ENCODE measurements at places on chromosomes 1 and 21. TPM values are rescaled to one million over a fixed set of nuclear protein-coding genes. Genes with fewer than 3 reads are reported as not detected.

Gene ASAP3
- total RNA-seq: 35.9 TPM

Gene MFAP2
- 14.8 TPM for total RNA-seq

Gene TNFRSF9
- 0.49 TPM for total RNA-seq

Gene IGSF21
- total RNA-seq: 3.2 TPM

Gene RORC
- 16.4 TPM for total RNA-seq

Gene ZNF695
- total RNA-seq: not detected

Gene LMX1A
- total RNA-seq: not detected

Gene S100A11
- total RNA-seq: 522 TPM

Gene SLC37A1
- 21.6 TPM for total RNA-seq

Gene LIX1L
- total RNA-seq: 32.8 TPM

Gene SLC16A4
- 15.9 TPM for total RNA-seq

DNA sequence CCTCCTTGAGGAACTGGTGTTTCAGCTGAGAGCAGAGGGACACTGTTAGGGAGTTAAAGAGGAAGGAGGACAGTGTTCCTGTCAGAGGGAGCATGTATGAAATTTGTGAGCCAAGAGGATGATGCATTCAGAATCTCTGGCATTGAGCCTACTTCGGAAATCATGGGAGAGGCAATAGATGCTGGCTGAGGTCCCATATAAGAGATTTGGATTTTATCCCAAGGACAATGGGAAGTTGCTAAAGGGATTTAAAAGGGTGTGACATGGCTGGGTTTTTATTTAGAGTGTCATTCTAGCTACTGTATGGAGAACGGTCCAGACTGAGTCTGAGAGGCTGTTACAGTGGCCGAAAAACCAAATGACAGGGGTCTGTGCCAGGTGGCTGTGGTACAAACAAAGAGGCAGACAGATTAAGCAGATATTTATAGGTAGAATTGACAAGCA, 403.2 kb upstream of the B3GALT2 start:
- H3K4me3 ChIP-seq: no peak overlapping the region
- no peaks in the 10 kb centered on the region for H3K36me3 ChIP-seq
- H3K27ac ChIP-seq: no peak overlapping the region
- no peak for DNase-seq
- H3K4me1 ChIP-seq: peaks cover 3% of the 10 kb centered on the region

GRCh38 chr1:178684542-178685000, 40.5 kb upstream of the RALGPS2 start:
- H3K27ac ChIP-seq: no peak overlapping the region
- no peaks in the 10 kb centered on the region for H3K4me1 ChIP-seq
- no peak overlapping the region for H3K4me3 ChIP-seq
- H3K27me3 ChIP-seq: no peaks in the 10 kb centered on the region
- no peaks in the 10 kb centered on the region for H3K36me3 ChIP-seq

DNA sequence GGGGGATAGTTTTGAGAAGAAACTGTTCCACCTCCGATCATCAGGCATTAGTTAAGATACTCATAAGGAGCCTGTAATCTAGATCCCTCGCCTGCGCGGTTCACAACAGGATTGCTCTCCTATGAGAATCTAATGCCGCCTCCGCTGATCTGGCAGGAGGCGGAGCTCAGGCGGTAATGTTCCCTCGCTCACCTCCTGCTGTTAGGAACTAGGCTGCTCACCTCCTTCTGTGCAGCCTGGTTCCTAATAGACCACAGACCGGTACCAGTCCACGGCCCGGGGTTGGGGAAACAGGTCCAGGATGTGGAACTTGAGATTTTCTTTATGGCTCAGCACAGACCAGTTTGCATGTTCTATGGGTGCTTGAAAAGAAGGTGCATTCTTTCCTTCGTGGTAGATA, 27.2 kb upstream of the FAM3B start:
- DNase-seq: no peak
- H3K27ac ChIP-seq: no peak overlapping the region
- H3K4me3 ChIP-seq: no peak overlapping the region
- H3K27me3 ChIP-seq: peaks cover 31% of the 10 kb centered on the region
- H3K36me3 ChIP-seq: no peaks in the 10 kb centered on the region
- H3K4me1 ChIP-seq: no peaks in the 10 kb centered on the region

GRCh38 chr1:226549937-226550671, 1.5 kb downstream of the STUM start:
- peak overlapping the region; percentile 48 for H3K4me3 ChIP-seq
- H3K27me3 ChIP-seq: peaks cover 20% of the 10 kb centered on the region
- H3K36me3 ChIP-seq: no peaks in the 10 kb centered on the region
- no peak for DNase-seq
- peaks cover 20% of the 10 kb centered on the region for H3K4me1 ChIP-seq

- DNase-seq: no peak
- H3K4me1 ChIP-seq: no peaks in the 10 kb centered on the region
- no peak overlapping the region for H3K4me3 ChIP-seq
- no peak overlapping the region for H3K27ac ChIP-seq
- H3K27me3 ChIP-seq: no peaks in the 10 kb centered on the region
These were observed 348.2 kb downstream of the RWDD3 start for GRCh38 chr1:95582191-95582590.

DNA sequence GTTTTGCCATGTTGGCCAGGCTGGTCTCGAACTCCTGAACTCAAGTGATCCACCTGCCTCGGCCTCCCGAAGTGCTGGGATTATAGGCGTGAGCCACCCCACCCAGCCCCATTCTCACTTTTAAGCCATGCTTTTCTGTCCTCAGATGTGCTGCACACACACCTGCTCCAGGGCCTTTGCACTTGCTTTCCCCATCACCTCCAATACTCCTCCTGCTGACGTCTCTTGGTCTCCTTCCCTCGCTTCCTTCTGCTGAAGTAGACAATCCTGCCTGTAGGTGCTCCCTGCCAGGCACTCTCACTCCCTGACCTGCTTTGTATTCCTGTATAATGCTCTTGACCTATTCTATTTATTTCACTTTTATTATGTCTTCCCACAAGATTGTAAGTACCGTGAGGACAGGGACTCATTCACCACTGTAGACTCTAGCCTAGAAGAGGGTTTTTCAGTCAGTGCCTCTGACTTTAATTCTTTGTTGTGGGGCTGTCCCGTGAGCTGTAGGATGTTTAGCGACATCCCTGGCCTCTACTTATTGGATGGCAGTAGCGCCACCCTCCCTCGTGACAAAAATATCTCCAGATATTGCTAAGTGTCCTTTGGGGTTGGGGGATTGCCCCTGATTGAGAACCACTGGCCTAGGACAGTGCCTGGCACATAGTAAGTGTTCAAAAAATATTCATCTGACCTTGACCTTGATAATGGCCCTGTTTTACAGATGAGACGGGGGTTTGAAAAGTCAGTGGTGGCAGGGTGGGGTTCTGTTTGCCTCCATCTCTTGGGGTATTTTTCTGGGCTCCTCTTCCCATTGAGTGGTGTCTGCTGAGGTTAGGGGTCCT, 4.6 kb downstream of the TNFRSF1B start:
- no peak for DNase-seq
- H3K4me3 ChIP-seq: no peak overlapping the region
- H3K36me3 ChIP-seq: no peaks in the 10 kb centered on the region
- H3K4me1 ChIP-seq: peaks cover 63% of the 10 kb centered on the region
- peak overlapping the region; percentile 79 for H3K27ac ChIP-seq

- no peak overlapping the region for H3K4me3 ChIP-seq
- H3K27ac ChIP-seq: no peak overlapping the region
- peaks cover 33% of the 10 kb centered on the region for H3K27me3 ChIP-seq
- no peaks in the 10 kb centered on the region for H3K4me1 ChIP-seq
- DNase-seq: no peak
- no peaks in the 10 kb centered on the region for H3K36me3 ChIP-seq
These were observed 80.4 kb downstream of the AJAP1 start for GRCh38 chr1:4734791-4735190.

DNA sequence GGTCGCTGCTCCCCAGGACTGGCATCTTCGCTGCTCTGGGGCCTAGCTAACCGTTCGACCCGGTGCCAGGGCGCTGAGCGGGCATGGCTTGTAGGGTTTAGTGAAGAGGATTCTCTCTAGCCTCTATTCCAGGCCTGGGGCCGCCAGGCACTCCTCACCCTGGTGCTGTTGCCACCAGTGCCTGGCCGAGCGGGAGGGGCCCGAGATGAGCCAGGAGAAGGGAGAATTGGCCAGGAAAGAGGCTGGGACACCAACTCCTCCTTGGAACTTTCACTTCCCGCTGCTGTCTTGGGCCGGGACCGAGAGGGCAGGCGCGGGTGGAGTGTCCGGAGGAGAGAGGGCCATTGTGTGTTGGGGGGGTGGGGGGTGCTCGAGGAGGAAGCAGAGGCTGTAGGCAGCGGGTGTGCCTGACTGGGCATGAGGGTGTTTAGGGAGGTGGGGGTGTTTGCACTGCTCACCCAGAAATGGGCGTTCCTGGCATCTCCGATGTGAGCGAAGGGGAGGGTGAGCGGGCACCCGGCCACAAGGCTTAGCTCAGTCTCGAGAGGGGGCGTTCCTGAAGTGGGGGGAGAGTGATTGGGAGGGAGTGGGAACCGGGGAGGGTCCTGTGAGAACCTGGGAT, 772 bp downstream of the ADAM15 start:
- H3K27me3 ChIP-seq: no peaks in the 10 kb centered on the region
- DNase-seq: peak; percentile 83
- peaks cover 25% of the 10 kb centered on the region for H3K4me1 ChIP-seq
- peak overlapping the region; percentile 89 for H3K27ac ChIP-seq
- peak overlapping the region; percentile 86 for H3K4me3 ChIP-seq

DNA sequence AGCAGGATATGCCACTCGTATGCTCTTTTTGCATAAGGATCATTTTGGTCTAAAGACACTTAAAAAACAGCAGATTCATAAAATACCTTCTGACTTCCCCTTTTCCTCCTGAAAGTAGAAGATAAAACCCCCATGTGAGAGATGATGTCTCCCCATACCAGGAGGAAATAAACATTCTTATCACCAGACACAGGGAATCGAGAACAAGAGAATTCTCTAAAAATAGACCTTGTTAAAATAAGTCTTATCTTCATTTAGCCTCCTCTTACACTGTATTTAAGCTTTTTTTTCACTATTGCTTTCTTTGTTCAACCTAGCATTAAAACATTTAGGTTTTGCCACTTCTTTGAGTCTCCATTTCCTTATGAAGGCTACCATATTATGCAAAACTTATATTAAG, 709.3 kb downstream of the KCNT2 start:
- H3K36me3 ChIP-seq: no peaks in the 10 kb centered on the region
- no peaks in the 10 kb centered on the region for H3K4me1 ChIP-seq
- no peak overlapping the region for H3K4me3 ChIP-seq
- H3K27ac ChIP-seq: no peak overlapping the region
- no peaks in the 10 kb centered on the region for H3K27me3 ChIP-seq
- DNase-seq: no peak

GRCh38 chr21:41428847-41429246, 2.8 kb downstream of the MX1 start:
- no peak overlapping the region for H3K4me3 ChIP-seq
- peaks cover 4% of the 10 kb centered on the region for H3K4me1 ChIP-seq

- peaks cover 17% of the 10 kb centered on the region for H3K4me1 ChIP-seq
- peaks cover 9% of the 10 kb centered on the region for H3K36me3 ChIP-seq
- no peaks in the 10 kb centered on the region for H3K27me3 ChIP-seq
- peak; percentile 79 for DNase-seq
These were observed 1.5 kb downstream of the THEMIS2 start for GRCh38 chr1:27873671-27874384.

- H3K36me3 ChIP-seq: no peaks in the 10 kb centered on the region
- peaks cover 13% of the 10 kb centered on the region for H3K4me1 ChIP-seq
- no peaks in the 10 kb centered on the region for H3K27me3 ChIP-seq
- no peak overlapping the region for H3K27ac ChIP-seq
- H3K4me3 ChIP-seq: no peak overlapping the region
These were observed 372.1 kb upstream of the B3GALT2 start for GRCh38 chr1:193558491-193559028.

DNA sequence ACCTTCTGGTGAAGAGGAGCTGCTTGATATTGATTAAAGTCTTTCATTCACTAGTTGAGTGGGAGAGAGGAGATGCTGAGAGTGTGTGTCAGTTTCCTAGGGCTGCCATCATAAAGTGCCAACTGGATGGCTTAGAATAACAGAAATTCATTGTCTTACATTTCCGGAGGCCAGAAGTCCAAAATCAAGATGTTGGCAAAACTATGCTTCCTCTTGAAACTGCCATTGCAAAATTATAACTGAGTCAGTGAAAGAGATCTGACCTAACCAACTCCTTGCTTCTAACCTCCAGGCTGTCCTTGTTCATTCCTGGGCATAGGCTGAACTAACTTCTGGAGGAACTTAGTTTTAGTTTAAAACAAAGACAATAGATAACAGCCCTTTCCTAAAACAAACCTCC, 47.1 kb downstream of the PTGS2 start:
- no peaks in the 10 kb centered on the region for H3K27me3 ChIP-seq
- no peak overlapping the region for H3K27ac ChIP-seq
- H3K4me1 ChIP-seq: no peaks in the 10 kb centered on the region
- no peaks in the 10 kb centered on the region for H3K36me3 ChIP-seq
- H3K4me3 ChIP-seq: no peak overlapping the region
- no peak for DNase-seq

GRCh38 chr1:59367301-59368007, 70.6 kb downstream of the FGGY start:
- no peaks in the 10 kb centered on the region for H3K36me3 ChIP-seq
- peak; percentile 67 for DNase-seq
- H3K27ac ChIP-seq: peak overlapping the region; percentile 59

DNA sequence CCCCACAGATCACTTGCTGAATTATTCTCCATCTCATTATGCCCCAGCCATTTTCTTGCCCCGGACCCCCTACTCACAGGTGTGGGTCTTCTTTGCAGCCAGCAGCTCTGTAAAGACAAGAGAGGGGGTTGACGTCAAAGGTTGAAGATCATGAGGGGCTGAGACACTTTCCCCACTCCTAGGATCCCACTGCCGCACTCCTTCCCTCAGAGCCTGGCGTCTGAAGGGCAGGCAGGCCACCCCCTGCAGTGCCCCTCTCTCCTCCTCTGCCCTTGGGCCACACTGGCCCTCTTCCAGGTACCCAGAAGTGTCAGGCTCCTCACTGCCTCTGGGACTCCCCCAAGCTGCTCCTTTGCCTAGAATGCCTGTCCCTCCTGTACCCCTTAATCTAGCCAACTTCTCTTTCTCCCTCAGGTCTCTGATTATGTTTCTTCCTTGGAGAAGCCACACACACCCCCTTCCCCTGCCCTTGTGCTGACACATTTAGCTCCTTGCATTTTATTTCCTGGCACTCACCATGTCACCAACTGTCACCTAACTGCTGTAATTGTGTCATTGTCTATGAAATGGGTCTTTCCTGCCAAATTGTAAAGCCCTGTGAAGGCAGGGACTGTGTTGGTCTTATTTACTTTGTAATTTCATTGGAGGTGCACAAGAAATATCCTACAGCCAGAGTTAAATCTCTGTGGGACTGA, 2.1 kb downstream of the RORC start:
- H3K27ac ChIP-seq: no peak overlapping the region
- H3K27me3 ChIP-seq: no peaks in the 10 kb centered on the region
- peaks cover 23% of the 10 kb centered on the region for H3K4me1 ChIP-seq
- DNase-seq: no peak

DNA sequence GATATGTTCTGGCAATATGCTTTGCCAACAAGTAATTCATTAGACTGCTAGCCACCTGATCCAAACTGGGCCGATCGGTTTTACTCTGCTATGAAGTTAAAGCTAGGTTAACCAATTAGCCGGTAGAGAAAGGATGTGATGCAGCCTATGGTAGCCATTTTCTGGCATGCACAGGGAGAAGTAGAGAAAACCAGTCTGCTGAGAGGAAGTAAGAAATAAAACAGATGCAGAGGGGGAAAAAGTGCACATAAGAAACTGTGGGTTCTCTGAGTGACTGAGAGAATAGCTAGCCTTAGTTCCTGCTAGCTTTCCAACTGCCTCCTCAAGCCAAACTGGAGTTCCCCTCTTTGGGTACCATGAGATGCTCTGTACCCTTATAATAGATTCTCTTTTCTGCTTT, 52.8 kb downstream of the ARID4B start:
- H3K4me1 ChIP-seq: peaks cover 22% of the 10 kb centered on the region
- no peak overlapping the region for H3K27ac ChIP-seq
- no peaks in the 10 kb centered on the region for H3K36me3 ChIP-seq
- no peak for DNase-seq
- no peak overlapping the region for H3K4me3 ChIP-seq
- no peaks in the 10 kb centered on the region for H3K27me3 ChIP-seq

Data from upper lobe of right lung (tissue), 1 donor.